Thoracic aorta (tissue), 2 donors: ENCODE measurements at places on chromosomes 6 and 20.

- no peak for DNase-seq
Measured at GRCh38 chr6:51986864-51987263, 100.5 kb downstream of the PKHD1 start.

DNA sequence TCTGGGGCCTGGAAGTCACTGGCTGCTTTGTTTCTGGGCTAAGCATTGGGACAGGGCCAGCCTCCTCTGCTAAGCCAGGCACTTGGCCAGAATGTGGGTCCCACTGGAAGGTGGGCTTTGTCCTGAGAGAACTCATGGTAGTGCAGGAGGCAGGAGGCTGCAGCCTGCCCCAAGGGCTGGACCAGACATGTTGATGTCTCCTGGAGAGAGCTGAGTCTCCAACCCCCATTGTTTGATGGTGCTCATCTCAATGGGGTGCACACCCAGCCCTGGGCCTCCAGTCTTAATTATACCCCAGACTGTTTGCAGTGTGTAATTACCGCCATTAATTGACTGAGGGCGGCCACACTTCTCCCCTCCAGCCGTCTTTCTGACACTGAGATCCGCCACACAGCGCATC lies 220.5 kb upstream of the PMEPA1 start:
- DNase-seq: no peak

- DNase-seq: no peak
Measured at GRCh38 chr6:31158863-31159855, 770 bp downstream of the TCF19 start.

DNA sequence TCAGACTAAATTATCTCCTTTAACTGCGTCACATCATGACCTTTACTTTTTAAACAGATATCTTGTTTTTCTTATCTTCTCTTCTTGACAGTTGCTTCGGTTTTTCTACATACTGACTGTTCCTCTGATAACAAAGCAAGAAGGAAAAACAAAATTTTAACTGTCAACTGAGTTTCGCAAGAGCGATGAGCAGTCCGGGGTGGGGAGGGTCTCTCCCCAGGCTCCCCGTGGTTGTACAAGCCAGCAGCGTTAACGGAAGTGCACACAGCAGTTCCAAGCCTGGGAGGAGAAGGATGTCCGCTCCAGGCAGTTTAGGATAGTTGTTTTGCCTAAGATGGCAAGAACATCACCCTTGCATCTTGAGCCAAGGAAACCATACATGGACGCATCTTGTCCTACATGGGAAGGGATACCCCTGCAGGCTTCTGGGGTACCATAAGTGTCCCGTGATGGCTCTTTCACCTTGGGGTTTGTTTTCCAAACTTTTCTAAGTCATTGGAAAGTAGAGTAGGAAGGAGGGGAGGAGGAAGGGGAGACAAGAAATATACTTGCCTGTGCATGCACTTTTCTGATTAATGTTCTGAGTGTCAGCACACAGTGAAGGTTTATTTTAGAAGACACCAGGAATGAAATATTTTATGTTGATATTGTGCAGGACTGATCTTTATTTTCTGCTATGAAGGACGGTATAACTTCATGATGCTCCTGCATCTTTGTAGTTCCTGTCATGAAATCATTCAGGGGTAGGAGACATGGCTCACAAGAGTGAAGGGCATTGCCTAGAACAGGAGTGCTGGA lies 20.8 kb downstream of the SLC24A3 start:
- no peak for DNase-seq

DNA sequence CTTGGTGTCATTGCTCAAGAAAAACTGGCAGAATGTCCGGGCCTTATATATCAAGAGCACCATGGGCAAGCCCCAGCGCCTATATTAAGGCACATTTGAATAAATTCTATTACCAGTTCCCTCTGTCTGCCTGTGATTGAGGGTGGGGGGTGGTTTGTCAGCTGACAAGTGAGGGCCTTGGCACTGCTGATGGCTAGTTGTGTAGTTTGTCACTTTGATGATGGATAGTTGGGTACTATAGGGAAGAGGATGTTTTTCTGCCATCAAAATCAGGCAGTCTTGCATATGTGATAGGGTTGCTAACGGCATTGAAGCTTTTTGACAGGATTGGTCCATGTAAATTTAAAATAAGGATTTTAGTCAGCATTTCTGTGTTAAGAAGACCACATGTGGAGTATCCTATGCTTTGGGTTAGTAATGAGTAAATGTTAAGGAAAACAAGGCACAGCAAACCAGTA lies 2.5 kb downstream of the RPL10A start:
- no peak for DNase-seq

DNA sequence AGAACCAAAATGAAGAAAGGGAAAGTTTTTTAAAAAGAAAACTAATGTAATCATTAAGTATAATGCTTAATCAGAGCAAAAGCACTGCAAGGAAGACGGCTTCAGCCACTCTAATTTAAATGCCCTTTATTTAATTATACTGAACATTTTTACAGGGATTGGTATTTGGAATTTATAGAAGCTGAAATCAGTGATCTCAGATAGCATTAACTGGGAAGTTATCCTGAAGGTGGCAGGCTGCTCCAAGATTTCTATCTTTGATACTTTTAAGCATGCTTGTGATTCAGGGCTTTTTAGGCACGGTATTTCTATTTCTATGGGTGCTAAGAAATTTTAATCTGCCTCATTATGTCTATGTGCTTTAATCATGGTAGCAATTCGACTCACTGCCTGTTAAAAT lies 1.3 kb upstream of the NDUFAF4 start:
- DNase-seq: no peak

DNA sequence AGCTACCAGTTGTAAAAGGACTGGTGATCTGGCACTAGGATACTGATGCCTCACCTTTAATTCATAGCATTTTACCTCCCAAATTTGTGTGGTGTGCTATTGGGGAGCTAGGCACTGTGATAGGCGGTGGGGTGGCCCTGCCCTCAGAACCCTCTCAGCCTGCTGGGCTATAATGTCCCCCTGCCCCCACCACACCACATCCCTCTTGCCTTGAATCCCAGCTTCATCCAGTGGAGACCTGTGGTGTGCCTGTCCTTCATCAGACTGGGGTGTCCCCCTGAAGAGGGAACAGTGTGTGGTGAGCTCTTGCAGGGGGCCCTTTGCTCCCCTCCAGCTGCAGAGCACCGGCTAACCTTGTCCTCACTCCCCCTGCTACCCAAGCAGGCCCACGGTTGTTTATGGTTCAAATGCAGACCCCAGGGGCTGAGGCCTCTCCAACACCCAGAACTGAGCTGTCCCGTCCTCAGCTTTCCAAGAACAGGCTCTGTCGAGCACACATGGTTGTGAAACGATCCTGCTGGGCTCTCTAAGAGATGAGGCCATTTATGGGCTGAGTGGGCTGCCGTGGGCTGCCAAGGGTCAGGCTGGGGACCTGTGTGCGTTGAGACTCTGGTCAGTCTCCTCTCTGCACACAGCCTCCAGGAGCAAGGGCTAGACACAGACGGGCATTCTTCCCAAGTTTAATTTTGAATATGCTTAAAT lies 26.9 kb upstream of the VEGFA start:
- DNase-seq: no peak

DNA sequence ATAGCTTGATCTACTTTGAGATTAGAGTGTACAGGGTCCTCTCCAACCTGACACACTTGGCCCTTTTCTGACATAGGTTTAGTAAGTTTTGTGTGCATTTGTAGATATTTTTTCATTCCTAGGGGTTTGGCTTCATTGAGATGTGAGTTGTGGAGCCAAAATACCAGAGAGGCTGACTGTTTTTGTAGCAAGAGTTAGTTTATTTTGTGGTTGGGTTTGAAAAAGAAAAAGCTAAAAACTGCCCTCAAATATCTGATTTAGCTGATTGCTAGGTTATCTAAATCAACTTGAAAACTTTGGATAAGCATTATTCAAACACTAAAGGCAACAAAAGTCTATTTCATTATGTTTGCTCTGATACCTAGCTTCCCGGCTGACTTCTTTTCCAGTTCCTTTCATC lies 164.7 kb upstream of the CENPW start:
- DNase-seq: no peak

DNA sequence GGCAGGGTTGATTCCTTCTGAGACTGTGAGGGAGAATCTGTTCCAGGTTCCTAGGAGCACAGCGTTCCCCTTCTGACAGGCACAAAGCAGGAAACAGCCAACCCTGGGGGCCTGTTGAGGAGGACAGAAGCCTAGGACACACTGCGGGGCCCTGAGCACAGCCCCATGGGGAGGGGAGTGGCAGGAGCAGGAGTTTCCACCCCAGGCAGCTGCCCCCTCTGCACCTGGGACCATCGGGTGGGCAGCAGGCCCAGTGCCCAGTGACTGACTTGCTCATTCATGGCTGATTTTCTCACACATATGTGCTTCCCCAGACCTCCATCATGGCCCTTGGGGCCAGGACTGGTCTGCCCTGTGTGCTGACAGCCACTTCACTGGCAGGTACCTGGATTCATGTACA lies 6.2 kb upstream of the SLC22A1 start:
- no peak for DNase-seq

DNA sequence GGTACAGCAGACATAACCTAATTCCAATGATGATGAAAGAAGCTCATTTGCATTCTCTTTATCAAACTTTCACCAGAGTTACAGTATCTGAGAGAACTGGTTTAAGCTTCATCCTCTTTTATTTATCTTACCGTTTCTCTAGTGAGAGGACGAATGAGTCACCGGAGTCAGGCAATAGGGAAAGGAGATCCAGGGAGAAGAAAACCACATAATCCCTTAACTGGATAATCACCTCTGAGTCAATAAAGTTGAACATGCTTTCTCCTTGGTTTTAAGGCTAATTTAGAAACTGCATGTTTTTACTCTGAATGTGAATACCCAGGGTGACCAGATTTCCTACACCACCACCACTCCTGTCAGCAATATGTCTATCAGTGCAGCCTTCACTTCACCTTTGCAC lies 313.7 kb upstream of the TBX18 start:
- no peak for DNase-seq

GRCh38 chr6:73079978-73080377 lies 145.3 kb downstream of the KHDC1L start:
- no peak for DNase-seq

GRCh38 chr20:21615617-21616080 lies 89.8 kb upstream of the PAX1 start:
- no peak for DNase-seq

DNA sequence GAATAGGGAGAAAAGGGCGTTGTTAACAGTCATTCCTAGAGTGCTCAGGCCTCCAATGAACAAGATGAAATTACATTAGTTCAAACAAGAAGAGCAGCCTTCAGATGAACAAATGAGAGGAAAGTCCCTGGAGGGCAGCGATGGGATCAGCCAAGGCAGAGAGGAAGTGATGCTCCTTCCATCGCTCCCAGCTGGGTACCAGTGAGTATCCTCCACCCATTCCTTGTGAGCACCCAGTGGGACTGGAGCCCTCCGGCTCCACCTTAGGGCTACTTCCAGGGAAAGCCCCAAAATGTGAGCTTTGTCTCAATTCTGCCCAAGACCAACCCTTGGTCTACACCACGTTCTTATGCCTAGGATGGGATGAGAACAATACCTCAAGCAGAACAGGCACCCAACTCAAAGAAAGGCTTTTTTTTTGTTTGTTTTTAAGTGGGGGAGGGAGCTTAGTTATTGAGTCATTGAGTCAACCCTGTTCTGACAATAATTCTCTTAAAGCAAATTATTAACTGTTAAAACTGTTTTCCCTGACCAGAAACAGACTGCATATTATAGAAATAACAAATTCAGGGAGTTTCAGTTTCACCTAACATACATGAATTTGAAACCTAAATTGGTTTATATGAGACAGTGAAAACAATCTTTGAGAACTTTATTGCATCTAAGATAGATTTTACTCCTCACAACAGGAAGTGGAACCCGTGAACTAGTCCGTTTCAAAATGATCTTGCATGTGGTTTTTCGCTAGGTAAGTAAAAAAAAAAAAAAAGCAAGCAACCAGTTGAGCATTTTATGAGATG lies 106.9 kb downstream of the IPCEF1 start:
- DNase-seq: no peak

DNA sequence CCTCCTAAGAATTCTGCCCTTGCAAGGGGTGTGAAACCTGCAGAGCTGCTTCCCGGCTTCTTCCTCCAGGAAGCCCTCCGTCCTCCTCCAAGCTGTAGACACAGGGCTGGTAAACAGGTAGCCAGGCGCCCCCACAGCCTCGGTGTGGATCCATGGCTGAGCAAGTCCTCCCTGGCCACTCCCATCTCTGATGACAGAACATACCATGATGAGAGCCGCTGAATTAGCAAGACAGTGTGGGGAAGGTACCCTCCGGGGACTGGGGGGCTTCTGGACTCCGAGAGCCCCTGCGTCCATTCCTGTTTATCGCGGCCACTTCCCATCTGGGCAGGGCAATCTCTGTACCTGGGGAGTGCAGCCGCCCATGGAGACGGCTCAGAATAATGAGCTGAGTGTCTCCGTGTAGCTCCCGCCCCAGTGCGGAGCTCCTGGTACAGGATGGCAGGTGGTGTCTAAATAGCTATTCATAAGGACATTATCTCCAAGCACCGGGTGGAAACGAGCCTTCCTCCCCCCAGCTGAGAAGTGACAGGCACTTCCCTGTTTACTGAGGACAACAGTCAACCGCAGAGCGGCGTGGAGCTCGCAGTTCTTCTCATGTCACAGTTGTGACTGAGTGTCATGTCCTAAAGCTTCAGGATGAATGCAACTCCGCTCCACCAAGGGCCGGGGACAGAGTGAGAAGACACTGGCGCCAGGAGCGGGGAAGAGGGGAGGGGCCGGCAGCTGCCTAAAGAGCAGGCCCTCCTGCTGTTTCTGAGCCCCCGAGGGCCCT lies 22.7 kb upstream of the NTSR1 start:
- no peak for DNase-seq

DNA sequence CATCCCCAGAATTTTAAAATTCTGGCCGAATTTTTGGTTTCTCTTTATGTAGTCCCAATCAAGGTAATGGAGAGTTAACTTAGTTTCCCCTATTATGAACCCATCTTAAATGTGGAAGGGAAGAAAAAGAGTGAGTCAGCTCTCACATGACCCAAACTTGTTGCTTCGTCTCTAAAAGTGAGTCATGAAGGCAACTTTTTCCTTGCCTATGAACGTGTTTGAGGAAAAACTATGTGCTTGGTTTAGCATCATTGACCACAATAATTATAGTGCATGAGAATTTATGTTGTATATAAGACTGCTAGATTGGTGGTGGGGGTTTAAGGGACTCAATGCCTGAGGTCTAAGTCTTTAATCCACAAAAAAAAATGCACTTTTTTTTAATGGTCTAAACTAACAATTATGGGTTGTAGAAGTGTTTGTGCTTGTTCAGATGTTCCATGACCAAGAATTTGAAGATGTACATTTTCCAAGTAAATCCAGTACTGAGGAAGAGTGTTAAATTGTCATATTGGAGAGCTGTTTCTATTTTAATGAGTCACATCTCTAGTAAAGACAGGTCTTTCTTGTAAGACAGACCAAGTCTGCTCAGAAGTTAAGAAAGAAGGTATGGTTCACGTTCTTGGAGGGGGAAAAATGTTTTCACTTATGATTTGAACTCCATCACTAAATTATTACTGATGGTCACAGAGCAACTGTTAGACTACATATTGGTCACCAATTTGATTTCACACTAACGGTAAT lies 409.9 kb upstream of the MARCKS start:
- DNase-seq: no peak
